AG04450 (cell line): ENCODE measurements at places on chromosomes 6 and 20.

DNA sequence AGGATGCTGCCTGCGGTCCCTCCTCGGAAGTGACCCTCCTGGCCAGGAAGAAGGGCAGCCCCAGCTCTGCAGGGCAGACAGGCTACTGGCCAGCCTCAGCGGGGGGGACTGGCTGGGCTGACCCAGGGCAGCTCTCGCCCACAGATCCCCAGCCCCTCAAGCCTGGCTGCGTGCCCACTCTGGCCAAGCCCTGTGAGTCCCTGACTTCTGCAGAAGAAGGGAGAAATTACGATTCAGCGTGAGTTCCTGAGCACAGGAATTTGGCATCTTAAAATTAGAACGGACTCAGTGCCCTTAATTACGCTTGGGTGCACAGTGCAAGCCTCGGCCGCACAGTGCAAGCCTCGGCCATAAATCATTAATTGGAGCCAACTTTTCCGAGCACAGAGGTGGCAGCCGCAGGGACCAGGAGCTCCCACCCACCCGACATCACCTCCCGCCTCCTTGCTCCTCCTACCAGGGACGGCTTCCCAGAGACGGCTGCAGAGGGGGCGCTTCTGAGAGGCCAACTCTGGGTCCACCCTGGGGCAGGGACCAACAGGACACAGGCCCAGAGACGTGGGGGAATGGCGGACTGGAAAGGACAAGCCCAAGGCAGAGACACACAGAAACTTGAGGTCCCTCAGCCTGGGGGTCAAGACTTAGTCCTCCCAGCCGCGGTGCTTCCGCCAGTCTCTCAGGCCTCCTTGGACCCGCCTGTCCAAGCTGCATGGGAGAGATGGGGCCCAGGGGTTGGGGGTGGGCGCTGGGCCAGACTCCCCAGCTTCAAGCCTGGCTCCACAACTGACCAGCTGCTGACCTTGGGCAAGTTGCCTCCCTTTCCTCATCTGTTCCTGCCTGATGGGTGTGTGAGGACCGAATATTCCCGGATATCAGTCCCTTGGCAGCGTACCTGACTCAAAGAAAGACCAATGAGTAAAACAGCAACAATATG is 165.4 kb downstream of the TAF4 start:
- no peak for DNase-seq

GRCh38 chr6:104519566-104519965 is 340.2 kb downstream of the HACE1 start:
- DNase-seq: no peak

- no peak for DNase-seq
Observed at GRCh38 chr20:22921595-22922421, 113.3 kb upstream of the SSTR4 start.

- no peak for DNase-seq
Observed at GRCh38 chr20:49859807-49860206, 47.2 kb downstream of the SLC9A8 start.

DNA sequence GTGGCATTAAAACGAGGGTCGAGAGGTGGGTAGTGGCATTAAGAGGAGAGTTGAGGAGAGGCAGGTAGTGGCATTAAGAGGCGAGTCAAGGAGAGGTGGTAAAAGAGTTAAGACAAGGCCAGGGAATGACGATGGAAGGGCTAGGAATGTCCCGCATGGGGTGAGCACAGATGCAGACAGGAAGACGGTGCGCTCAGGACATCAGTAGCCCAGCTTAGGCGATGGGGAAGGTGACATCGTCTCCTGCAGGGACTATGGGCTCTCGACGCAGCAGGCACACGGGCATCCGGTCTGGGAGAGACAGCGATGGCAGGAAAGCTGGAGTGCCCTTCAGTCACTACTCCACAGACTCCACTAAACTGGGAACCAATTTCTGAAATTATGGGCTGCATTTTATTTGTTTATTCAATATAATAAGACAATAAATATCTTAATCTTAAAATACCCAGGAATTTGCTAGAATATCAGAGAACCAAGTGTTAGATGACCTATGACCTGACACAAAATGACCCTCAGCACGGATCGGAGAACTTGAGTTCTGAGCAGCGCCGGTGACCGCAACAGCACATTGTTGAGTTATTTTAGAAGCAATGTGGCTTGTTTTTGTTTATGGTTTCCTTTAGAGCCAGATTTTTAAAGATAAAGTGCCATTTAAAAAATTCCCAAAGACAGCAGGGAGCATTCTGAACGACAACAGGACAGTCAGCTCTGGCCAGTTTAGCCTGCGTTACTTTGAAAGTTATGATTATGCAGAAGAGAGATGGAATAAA is 177.7 kb downstream of the SMOC2 start:
- no peak for DNase-seq

DNA sequence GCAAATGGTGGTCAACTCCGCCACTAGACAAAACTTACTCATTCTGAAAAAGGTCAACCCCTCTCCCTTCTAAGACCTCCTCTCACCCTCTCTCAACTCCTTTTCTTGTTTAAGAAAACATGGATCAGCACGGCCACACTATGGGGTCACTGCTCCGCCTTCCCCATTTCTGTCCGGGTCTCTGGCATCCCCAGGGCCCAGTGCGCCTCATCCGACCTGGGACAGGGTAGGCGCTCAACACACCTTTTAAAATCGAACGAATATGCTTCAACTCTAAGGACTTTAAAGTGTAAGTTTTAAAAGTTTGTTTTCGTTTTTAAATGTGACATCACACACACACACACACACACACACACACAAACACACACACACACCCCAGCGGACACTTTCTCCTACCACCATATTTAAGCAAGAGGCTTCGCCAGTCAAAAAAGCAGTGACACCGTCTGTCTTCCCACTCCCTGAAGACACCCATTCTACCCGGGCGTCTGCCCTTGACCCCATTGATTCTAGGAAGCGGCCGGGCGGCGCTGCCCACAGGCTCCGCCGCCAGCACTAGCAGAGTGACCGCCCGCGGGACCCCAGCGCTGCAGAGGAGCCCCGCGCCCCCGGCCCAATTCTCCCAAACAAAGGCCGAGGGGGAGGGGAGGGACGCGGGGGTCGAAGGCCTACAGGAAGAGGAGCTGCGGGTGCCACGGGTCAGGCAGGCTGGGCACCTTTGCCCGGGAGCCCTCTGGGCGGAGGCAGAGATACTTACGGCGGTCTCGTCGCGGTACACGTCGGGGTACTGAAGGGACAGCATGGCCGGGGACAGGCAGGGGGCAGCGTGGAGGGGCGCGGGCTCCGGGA is 568 bp downstream of the PREP start:
- no peak for DNase-seq

GRCh38 chr6:11714116-11714797 is 64.3 kb downstream of the ADTRP start:
- no peak for DNase-seq

- no peak for DNase-seq
Observed at GRCh38 chr6:15441215-15441868, 195.5 kb downstream of the JARID2 start.

DNA sequence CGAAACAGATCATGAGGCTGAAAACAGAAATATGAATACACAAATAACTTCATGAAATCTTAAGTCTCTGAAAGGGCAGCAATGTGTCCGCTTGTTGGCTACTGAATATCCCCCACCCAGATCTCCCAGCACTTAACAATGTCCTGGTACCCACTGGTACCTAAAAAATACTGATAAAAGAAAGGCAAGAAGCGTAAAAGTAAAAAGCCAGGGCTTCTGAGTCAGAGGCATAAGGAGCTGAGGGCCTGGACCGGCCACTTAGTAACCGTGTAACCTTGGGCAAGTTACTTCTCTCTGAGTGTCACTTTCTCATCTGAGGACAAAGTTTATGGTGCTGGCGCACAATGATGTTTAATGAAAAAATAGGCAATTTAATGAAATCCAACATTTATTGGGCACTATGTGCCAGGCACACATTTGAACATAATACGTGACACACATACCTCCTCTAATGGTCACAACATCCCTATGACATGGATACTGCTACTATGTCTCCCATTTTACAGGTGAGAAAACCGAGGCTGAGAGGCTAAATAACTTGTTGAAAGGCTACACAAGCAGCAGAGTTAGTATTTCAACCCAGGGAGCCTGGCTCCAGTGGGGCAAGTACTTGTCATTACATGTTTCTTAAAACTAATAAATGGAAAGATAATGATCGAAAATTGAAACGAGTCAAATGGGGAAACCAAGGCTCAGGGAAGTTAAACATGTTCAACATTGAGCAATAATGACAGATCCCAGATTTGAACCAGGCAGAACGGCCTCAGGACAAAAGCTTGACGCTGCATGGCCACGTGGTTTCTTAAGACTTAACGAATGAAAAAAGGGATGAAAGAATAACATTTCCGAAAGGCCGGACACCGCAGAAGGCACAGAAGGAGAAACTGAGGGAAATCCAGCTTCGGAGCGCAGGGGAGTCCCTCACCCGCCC is 828 bp downstream of the TP53RK start:
- no peak for DNase-seq
